Activated naive CD8-positive, alpha-beta T cell treated with anti-CD3 and anti-CD28 coated beads for 36 hours (primary cell): ENCODE measurements at places on chromosomes 3 and 15. TPM values are rescaled to one million over a fixed set of nuclear protein-coding genes. Genes with fewer than 3 reads are reported as not detected.

DNA sequence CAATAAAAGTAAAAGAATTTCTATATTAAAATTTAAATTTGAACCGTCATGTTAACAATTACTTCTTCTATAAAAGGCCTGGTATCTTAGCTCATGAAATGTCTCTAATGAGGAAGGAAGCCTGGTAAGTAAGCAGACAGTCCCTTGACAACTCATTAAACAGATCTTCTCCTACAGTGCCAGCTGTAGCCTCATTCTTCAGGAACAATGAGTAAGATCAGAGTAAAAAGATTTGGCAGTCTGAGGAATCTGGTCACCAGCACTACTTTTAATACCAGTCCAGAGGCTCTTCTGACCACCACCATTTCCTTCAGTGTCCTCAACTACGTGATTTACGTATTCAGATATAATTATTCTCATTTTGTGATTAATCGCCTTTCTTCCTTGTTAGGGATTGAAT, 955.0 kb upstream of the ALCAM start:
- no peak for DNase-seq

GRCh38 chr15:73986055-73986775, 5.9 kb downstream of the STOML1 start:
- DNase-seq, result no peak

Gene CTXN2
- total RNA-seq, result not detected

Gene ARNT2
- total RNA-seq, result not detected

DNA sequence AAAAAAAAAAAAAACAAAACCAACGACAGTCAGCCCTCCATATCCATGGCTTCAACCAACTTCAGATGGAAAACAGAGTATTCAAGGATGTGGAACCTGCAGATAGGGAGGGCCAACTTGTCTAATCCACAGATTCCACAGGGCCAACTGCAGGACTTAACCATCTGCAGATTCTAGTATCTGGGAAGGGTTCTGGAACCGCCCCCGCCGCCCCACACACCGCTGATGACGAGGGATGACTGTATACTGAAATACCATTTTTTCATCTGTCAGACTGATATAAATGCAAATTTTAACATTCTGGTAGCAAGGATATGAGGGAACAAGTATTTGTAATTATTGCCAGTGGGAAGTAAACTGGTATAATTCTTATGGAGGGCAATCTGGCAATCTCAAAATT, 29.5 kb downstream of the ADPGK start:
- no peak for DNase-seq

DNA sequence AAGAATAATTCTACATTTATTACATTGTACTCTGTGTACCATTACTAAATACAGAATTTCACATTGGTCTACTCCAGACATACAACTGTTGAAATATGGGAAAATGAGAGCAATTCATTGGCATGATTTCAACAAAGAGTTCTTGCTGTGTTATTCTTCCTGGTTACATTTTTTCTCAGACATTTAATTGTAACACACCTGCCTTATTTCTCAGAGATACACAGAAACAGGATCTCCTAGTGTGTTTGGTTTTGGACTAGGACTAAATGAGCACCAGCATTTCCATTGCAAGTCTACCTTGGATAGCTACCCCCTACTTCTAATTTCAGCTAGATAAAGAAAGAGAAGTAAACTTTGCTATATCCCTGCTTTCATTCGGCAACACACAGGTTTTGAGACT, 274.3 kb upstream of the CNTN4 start:
- no peak for DNase-seq

- DNase-seq, result no peak
Measured at GRCh38 chr15:71323584-71323983, 208.3 kb downstream of the THSD4 start.

DNA sequence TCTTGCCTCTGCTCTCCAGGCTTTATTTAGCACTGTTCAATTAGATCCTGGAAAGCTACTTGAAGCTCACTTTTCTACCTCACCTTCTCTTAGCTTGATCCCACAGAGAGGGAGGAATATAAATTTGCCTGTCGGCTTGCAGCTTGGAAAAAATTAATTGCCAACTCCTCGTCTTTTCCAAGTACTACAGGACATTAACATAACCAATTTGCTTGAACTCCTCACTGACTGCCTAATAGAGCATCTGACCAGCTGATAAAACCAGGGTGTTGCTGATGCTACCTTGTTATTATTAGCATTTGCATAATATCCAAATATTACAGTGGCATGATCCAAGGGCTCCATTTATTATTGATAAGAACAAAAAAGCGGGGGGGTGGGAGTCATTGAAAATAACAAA, 561.8 kb downstream of the MCTP2 start:
- DNase-seq, result no peak

- no peak for DNase-seq
Measured at GRCh38 chr3:43692085-43692855, 1.5 kb downstream of the ABHD5 start.

GRCh38 chr3:102006812-102007485, 157.6 kb downstream of the NFKBIZ start:
- no peak for DNase-seq

GRCh38 chr3:150203273-150203672, 204.8 kb upstream of the TSC22D2 start:
- no peak for DNase-seq

DNA sequence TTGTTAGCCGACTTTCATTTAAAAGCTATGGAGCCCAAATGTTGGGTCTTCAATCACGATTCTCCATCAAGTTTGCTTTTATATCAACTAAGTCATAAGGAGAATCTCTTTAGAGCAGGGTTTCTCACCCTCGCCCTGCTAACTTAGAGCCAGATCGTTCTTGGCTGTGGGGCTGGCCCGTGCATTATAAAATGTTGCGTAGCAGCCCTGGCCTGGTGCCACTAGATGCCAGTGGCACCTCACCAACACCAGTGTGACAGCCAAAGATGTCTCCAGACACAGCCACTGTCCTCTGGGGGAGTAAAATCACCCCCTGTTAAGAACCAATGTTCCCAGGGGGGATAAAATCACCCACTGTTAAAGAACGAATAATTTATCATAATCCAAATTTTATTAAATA, 226.1 kb downstream of the OCA2 start:
- DNase-seq, result no peak

Gene STT3B
- total RNA-seq, result 115 TPM

- DNase-seq, result no peak
Measured at GRCh38 chr3:134608771-134609435, 41.9 kb downstream of the KY start.

DNA sequence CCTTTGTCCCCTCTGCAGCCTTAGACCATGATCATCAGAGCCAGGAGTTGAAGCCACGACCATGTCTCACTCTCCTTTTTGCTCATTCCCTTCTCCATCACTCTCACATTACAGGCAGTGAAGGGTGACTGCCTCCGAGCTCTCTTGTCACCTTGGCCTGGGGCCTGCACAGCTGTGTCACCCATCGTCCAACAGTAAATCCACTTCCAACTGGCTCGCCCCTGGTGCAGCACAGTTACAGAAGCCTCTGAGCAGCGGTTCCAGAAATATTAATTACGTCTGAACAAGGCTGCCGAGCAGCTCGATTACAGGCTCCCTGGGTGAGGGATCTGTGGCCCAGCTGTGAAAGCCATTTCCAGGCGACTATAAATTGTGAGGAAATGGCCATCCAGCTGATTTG, 528.2 kb downstream of the NR2F2 start:
- DNase-seq, result no peak

GRCh38 chr3:121918779-121919483, 24.7 kb downstream of the SLC15A2 start:
- no peak for DNase-seq

DNA sequence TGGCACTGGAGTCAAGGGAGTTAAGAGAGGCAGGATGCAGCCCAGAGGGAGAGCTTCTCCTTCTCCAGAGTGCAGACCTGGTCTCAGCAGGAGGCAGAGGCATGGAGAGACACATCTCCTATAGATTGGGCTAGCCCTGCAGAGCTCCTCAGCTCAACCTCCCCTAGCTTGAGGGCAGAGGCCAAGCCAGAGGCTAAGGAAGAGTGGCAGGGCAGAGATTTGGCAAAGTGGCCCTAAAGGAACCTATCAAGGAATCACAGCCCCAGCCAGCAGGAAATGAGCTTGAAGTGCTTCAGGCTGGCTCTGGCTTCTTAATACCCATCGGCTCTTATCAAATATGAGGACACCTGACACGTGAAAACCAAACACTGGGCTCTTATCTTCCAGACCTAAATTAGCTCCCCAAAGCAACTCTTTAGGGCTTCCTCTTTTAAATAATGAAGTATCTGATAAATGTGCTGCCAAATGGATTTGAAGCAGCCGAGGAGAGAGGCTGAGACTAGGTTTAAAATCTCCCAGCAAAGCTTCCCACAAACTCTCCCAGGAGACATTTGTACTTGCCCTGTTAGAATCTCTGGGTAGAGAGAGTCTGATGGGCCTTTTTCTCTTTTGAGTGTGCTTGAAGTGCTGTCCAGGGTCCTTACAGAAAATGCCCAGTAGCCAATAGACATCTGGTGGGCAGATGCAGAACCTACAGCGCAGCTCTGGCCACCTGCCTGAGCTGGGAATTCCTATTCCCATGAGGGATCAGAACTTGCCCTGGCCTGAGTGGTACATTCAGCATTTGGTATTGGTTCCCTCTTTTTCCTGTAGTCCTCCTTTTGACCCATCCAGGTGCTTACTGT, 271.4 kb downstream of the CLSTN2 start:
- no peak for DNase-seq

GRCh38 chr3:157529751-157530150, 26.5 kb upstream of the VEPH1 start:
- no peak for DNase-seq

GRCh38 chr15:73564255-73564654, 68.9 kb downstream of the NPTN start:
- no peak for DNase-seq

DNA sequence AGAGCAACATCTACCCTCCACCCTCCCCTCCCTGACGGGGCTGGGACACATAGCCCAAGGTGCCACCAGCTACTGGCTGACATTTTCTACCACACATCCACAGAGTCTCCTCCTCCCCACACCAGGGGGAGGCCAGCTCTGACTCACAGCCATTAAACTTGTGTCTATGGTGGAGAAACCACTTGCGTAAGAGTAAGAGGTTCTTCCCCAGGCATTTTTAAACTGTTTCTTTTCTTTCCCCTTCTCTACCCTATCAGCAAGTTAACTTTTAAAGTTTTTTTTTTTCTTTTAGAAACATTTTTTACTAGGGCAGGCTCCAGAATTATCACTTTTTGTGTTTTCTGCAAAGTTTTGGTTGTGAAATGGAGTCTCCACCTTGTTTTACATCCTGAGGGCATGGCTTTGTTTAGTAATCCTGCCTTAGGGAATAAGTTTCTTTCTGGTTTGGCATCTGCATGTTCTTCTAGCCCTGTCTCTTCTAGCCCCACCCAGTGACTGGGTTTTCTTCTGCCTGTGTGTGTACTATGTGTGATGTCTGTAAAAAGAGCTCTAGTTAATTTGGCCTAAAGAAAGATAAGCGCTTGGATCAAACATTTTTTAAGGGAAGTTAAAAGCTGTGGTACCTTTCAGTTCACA, 148.8 kb upstream of the GADL1 start:
- DNase-seq, result no peak

Gene ITIH3
- total RNA-seq, result not detected

GRCh38 chr15:43237842-43238470, 17.1 kb upstream of the EPB42 start:
- DNase-seq, result no peak

- no peak for DNase-seq
Measured at GRCh38 chr3:114829783-114830182, 317.3 kb downstream of the ZBTB20 start.

DNA sequence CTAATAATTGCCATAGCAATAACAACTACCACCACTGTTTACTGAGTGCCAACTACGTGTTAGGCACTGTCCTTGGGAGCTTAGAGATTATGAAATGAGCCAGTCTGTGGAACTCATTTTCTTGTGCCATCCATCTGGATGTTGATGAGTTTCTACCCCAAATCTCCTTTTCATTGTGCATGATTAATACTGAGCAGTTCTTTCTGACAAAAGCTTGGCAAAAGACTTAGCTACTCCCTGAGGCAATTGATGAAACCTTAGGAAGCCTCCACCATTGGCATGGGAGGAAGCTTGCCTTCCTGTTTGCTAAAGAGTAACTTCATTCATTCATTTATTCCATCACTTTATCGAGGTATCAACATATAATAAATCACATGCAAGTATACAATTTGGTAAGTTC, 39.8 kb downstream of the PRICKLE2 start:
- DNase-seq, result no peak

- no peak for DNase-seq
Measured at GRCh38 chr3:187913617-187914033, 168.4 kb upstream of the BCL6 start.

- DNase-seq, result no peak
Measured at GRCh38 chr3:82082796-82083195, 321.4 kb upstream of the GBE1 start.

Gene GNAT1
- not detected for total RNA-seq

DNA sequence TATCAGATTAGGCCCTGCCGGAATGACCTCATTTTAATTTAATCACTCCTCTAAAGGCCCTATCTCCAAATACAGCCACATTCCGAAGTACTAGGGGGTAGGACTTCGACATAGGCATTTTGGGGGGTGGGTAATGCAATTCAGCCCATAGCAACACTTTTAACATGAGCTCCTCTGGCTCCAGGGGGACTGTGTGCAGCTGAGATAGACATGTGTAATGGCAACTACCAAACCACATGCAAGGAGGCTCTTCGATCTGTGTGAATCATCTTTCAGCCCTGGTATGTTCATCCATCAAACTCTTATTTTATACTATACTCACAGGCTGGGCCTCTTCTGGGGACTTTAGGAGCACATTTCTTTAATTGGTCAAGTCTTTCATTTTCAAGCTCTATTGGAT, 57.4 kb upstream of the PPARG start:
- no peak for DNase-seq

GRCh38 chr15:74847432-74847831, 4.5 kb upstream of the ULK3 start:
- DNase-seq, result no peak

- DNase-seq, result no peak
Measured at GRCh38 chr15:27218426-27218825, 247.4 kb downstream of the GABRG3 start.

DNA sequence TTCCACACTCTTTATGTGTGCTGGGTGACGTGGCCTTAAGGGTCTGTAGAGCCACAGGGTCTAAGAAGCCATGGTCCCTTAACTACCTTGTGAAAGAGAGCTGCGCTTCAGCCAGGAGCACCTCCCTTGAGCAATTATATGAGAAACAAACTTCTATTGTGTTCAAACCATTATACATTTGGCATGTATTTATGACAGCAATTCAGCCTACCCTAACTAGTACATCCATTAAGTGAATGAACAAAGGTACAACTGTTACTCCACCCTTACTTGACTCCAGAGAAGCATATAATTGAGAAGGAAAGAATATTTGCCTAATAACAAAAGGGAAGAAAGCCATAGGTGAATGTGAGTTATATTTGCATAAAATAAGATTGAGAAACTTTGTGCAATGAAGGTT, 69.8 kb upstream of the BOC start:
- DNase-seq, result no peak

GRCh38 chr15:93042691-93043378, 46.2 kb downstream of the RGMA start:
- no peak for DNase-seq

- DNase-seq, result no peak
Measured at GRCh38 chr3:78908236-78908635, 859.6 kb downstream of the ROBO1 start.
